ENCODE measurements at places on chromosomes 3 and 15.

- no peak for DNase-seq
These were observed 155.5 kb downstream of the PLD1 start for GRCh38 chr3:171654809-171655208.

DNA sequence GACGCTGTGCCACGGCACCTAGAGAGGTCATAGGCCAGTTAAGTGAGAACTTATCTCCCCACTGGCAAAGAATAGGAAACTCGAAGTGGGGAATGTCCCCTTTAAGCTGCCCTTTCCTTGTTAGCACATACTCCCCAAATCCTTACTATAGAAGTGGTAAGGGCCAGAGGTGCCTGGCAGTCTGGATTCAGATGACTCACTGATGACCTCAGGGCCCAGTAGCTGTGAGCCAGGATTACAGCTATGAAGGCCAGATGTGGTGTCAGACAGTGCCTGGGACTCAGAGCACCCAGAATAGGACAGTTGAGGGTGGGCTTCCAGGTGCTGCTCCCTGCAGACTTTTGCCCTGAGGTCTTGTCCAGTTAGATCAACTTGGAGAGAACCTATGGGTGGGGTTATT lies 37.7 kb downstream of the PDIA5 start:
- DNase-seq, result no peak

- DNase-seq, result peak; percentile 59
These were observed 86.2 kb downstream of the FBN1 start for GRCh38 chr15:48559285-48559684.

- no peak for DNase-seq
These were observed 9.6 kb downstream of the AMIGO3 start for GRCh38 chr3:49709852-49710251.

GRCh38 chr3:98730886-98731537 lies 32.1 kb upstream of the ST3GAL6 start:
- DNase-seq, result no peak

DNA sequence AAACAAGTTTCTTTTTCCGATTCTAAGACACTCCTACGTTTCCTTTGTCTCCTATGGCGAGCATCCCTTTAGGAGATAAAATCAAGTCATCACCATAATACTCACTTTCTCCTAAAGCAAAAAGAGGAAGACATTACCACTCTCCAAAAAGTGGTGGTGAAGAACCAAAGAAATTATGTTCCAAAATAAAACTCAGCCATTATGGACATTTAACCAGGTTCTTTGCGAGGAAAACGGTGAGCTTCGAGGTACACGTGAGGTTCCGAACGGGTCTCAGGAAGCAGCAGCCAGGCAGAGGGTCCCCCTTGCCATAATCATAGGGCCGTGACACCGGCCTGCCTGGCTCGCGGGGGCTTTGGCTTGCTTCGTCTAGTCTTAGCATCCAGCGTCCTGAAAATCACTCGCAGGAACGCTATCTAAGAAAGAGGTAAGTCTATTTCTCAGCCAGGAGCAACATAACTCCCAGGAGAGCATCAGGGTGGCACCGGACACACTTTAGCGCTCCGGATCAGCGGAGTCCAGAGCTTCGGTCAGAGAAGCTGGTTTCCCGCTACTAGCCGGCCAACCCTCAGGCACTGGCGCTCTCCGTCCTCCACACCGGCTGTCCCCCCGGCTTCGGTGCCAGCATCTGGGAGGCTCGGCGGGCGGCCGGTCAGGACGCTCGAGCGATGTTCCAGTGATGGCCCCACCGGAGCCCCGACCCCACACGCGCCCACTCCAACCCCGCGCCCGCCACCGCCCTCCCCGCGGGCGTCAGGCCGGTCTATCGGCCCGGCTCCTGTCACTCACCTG lies 581 bp downstream of the IP6K1 start:
- no peak for DNase-seq

DNA sequence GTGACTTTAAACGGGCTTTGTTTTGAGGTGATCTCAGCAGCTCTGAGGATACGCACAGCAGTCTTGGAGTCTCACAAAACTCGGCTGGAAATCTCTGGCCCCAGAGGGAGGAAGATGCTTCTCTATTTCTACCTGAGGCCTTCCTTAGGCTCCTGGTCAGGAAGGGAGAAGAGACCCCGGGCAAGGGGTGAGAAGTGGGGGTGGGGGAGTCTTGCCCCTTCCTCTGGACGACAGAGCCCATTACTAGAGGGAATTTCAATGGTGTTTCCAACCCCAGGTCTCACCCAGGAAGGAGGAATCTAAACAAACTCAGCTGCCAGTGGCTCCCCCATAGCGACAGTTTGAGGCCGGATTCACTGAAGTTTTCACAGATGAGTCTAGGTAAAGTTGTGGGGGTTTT lies 37.4 kb upstream of the PCSK6 start:
- no peak for DNase-seq

- no peak for DNase-seq
These were observed 4.3 kb upstream of the CCR4 start for GRCh38 chr3:32946973-32947788.

DNA sequence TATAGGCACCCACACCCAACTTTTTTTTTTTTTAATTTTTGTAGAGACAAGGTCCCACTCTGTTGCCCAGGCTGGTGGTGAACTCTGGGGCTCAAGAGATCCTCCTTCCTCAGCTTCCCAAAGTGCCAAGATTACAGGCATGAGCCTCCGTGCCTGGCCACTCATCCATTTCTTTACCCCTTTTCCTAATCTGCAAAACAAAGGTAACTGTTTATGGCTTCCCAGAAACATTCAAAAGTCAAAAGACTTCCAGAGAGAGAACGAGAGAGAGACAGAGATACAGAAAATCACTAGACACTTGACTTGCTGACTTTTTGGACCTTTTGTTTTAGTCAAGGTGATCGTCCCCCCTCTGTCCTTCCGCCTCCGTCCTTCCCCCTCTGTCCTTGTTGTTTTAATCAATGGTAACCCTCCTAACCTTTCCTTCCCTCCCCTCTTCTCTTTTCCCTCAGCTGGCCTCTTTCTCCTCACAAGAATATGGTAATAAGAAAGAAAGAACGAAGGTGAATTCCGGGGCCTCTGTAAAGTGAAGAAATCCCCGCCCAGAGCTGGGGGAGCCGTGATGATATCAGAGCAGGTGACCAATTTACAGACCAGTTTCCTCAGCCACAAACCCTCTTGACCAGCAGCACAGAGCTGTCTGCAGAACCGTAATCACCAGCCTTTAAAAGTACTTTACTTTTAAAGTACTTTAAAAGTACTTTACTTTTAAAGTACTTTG lies 21.9 kb downstream of the KLHL6 start:
- DNase-seq, result no peak

GRCh38 chr3:38121451-38121831 lies 15.5 kb downstream of the ACAA1 start:
- no peak for DNase-seq

DNA sequence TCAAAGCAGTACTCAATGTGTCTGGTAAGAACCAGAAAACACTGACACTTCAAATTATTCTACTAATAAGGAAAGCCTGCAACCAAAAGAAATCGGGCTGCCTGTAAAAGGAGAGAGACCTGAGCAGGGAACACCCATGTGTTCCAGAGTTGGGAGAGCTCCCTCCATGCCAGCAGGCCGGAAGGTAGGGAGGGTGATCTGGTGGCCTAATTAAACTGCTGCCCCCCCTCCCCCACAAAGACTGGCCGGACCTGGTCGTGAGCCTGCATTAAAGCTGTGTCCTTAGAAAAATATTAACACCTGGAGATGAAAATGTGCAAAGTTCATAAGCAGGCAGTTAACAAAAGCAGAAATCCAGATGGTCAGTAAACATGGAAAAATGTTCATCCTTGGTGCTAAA lies 170.6 kb upstream of the BHLHE40 start:
- DNase-seq, result no peak

- no peak for DNase-seq
These were observed 446.8 kb downstream of the IGSF11 start for GRCh38 chr3:118587847-118588246.

- DNase-seq, result no peak
These were observed 179.4 kb downstream of the CHST2 start for GRCh38 chr3:143298886-143299535.

GRCh38 chr15:70055601-70056051 lies 42.1 kb downstream of the TLE3 start:
- no peak for DNase-seq

GRCh38 chr15:101675796-101676582 lies 23.8 kb upstream of the TM2D3 start:
- DNase-seq, result peak; percentile 5

- no peak for DNase-seq
These were observed 98.8 kb downstream of the EEFSEC start for GRCh38 chr3:128252083-128252482.

- DNase-seq, result no peak
These were observed 527.2 kb downstream of the FOXP1 start for GRCh38 chr3:71056327-71056726.

DNA sequence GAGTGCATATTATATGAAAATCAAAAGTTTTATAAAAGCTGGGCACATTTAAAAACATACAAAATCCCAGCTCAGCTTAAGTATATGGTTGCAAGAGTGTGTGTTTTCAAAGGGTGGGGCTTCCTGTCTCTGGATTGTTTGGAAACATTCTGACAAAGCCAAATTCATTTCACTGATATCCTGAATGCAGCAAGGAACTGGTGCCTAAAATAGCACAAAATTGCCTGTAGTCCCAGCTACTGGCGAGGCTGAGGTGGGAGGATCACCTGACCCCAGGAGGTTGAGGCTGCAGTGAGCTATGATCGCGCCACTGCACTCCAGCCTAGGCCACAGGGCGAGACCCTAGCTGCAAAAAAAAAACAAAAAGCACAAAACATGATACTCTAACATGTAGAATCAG lies 13.0 kb upstream of the TJP1 start:
- no peak for DNase-seq

- DNase-seq, result no peak
These were observed 29.1 kb downstream of the SLC6A6 start for GRCh38 chr3:14431452-14431916.

DNA sequence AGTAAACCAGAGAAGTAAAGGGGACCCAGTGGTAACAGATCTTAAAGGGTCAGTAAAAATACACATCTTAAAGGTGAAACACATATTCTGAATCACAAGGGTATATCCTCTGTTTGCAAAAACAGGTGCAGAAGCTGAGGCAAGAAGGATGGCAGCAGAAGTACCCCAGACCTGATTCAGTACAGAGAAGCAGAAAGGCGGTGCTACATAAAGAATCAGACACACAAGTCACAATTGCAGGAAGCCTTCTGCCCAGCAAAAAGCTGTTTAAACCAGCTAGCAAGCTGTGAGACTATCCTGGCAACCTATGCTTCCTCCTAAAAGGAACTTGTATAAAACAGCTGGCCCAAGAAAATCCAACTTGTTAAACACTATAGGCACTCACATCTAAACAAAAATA lies 49.4 kb downstream of the ZNF280D start:
- no peak for DNase-seq

DNA sequence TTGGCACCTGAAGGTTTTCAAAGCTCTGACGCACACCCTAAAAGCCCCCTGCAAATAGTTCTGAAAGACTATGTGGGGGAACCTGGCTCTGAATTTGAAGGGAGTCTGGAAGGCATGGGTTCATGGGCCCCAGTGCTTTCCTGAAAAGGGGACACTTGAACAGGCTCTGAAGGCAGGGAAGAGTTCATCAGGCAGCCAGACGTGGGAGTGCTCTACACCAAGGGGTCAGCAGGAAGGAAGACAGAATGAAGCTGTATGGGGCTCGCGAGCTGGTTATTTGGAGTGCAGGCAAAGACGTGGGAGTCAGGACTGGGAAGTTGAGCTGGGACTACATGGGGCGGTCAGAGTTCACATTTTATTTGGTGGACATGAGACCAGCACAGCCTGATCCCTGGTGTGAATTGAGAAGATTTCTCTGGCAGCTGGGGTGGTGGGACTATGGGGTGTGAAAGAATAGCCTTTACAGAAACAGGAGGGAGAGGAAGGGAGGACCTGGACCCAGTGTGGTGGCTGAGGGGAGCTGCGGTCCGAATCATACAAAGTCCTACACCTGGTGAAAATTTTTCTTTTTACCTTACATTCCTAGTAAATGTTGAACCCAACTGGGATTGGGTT lies 12.6 kb downstream of the ABHD6 start:
- no peak for DNase-seq

- DNase-seq, result no peak
These were observed 48.6 kb upstream of the LDHAL6B start for GRCh38 chr15:59157840-59158700.
